ENCODE measurements at places on chromosomes 4 and X. TPM values are rescaled to one million over a fixed set of nuclear protein-coding genes. Genes with fewer than 3 reads are reported as not detected.

The TRO gene
- 1.9 TPM for total RNA-seq

The TLR2 gene
- 2.8 TPM for total RNA-seq

The PGK1 gene
- 424 TPM for total RNA-seq

The NEXMIF gene
- 0.19 TPM for total RNA-seq

The SYP gene
- 1.6 TPM for total RNA-seq

The TMSB15A gene
- total RNA-seq = not detected

Measured in left ventricle myocardium inferior (tissue), 1 donor.